ENCODE measurements at places on chromosomes 7 and 10.

GRCh38 chr7:128351296-128352152 lies 7.8 kb upstream of the RBM28 start:
- no peak for DNase-seq

DNA sequence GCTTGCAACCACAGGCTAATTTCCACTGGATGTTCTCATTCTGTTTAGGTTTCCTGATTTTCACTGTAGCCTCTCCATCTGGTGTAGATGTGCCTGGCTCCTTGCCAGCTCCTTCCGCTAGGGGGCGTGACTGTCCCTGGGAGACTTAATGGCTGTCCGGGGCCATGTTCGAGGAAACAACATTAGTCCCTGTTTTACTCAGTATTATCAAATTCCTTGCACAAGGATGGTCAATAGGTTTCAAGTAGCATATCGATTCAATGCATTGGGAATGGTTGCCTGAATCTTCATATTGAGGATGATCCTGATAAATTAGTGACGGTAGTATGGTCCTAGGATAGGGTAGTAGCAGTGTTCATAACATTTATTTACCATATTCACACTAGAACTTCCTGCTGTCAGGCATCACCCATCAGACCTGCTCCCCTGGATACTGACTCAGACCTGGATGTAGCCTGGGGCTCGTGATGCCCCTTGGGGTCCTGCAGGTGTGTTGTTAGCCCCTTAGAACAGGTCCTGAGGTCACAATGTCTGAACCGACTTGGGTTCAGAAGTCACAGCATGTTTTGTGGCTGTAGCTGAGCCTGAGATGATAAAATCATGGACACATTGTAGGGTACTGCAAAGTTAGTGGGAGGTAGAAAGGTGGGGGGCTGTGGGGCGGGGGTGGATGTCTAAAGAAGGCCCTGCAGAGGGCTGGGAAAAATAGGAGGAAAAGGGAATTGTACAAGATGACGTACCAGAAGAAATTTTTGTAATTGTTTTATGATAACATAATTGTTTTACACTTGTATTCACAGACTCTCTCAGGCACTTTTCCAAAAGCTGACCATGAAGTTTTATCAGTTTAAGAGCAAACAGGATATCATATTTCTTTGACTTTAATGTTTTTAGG lies 8.9 kb upstream of the EXOC6 start:
- DNase-seq, result peak; percentile 6

GRCh38 chr7:131769241-131769640 lies 212.8 kb upstream of the PODXL start:
- DNase-seq, result no peak

GRCh38 chr10:69646185-69647060 lies 16.4 kb downstream of the FAM241B start:
- DNase-seq, result no peak

GRCh38 chr10:88974012-88974411 lies 16.6 kb upstream of the FAS start:
- no peak for DNase-seq

DNA sequence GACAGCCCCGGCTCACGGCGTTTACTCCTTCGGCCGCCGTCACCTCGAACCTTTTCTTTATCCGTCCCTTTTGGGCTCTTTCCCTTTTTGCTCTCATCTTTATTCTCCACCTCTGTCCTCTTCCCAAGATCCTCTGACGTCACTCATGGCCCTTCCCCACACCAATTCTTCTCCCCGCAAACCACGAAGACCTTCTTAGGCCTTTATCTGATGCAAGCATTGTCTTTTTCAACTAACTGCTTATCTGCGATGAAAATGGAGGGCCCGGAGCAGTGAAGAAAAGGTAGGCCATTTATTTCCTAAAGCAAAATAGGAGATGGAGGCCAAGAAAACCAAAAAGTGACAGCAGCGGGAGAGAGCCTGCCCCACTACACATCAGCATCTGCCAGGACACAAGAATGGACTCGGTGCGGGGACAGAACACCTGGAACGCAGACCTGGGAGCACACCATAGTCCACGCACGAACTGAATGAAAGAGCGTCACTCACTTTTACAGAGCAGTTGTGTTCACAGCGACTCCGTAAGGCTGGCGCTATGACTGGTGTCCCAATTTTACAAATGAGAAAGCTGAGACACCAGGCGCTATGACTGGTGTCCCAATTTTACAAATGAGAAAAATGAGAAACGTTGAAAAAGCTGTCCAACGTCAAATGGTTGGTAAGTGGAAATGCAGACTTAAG lies 45.3 kb downstream of the ZNF777 start:
- no peak for DNase-seq

GRCh38 chr10:119245272-119245671 lies 37.9 kb downstream of the GRK5 start:
- DNase-seq, result no peak

DNA sequence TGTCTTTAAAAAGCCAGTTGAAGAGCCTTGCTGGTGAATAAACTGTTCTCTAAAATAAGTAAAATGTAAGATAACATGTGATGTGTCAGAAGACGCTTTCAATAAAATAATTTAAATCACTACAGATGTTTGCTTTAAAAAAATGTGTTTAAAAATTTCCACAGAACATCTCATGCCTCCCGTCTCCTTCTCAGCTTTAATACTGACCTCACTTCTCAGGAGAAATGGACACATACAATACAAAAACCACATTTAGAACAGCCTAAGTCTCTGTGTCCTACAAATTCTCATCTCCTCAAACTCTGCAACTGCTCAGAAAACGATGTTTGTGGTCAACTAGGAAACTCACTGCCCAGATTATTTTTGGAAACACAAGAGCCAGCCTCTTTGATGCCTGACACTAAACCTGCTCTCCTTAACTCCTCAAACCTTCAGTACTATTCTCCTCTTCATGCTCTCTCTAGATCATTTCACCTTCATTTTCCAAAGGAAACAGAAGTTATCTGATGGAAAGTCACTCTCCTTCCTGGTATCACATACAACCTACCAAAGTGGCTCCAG lies 120.3 kb downstream of the ZNF438 start:
- no peak for DNase-seq

DNA sequence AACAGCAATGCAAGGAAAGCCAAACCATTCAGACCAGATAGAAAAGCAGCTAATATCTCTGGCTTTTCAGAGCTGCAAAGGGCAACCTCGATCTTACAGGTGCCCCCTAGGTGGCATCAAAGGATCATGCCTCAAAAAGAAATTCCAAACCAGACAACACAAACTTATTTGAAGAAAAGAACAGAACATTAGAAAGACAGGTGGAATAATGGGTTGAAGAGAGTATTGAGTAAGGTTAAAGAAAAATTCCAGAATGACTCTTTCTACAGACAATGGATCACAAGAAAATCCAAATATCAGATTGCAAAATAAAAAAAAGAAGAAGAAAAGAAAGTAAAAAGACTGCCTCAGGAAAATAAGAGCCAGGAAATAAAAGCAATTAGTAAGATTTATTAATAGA lies 213.7 kb downstream of the ELMO1 start:
- DNase-seq, result no peak

DNA sequence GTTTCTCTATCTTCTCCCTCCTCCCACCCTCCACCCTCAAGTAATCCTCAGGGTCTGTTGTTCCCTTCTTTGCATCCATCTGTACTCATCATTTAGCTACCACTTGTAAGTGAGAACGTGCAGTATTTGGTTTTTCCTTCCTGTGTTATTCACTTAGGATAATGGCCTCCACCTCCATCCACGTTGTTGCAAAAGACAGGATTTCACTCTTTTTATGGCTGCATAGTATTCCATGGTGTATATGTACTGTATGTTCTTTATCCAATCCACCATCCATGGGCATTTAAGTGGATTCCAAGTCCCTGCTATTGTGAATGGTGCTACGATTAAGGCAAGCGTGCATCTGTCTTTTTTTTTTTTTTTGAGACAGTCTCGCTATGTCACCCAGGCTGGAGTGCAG lies 72.4 kb downstream of the PROSER2 start:
- no peak for DNase-seq
